AG10803 (cell line): ENCODE measurements at places on chromosomes 16 and 17.

GRCh38 chr16:49409121-49409520, 35.5 kb downstream of the C16orf78 start:
- no peak for DNase-seq

DNA sequence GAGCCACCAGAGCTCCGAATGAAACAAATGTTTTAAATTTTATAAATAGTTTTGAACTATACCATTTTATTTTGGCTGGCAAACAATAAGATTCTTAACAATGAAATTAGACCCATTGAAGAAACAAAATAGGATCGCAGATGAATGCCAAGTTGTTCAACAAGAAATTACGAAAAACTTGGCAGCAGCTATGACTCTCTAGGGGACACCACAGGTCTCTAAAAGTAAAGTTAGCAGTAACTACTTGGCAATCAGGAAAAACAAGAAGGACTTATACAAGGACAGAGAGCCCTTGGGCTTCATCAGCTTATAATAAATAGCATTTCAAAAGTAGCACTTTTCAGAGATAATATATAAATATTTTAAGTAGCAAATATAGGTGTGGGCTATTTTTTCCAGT, 603.8 kb upstream of the PSMD7 start:
- no peak for DNase-seq

GRCh38 chr17:66386498-66387351, 84.3 kb downstream of the PRKCA start:
- no peak for DNase-seq

DNA sequence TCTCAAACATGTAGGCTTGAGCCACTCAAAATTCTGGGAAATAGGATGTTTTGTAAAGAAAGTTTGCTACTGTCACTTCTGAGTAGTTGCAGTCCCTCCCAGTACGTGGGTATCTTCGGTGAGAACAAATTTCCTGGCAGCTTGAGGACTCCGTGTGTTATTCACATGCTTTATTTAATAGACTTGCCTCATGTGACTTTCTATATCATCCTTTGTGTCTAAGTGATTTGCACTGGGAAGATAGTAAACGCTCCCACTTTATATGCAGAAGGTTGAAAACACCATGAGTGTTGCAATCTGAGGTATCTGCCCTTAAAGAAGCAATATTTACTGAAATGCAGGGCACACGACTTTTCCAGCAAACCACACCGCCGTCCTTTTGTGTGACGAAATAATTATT, 643.7 kb downstream of the MAF start:
- DNase-seq, result no peak

- no peak for DNase-seq
These were observed 269.8 kb upstream of the MYOCD start for GRCh38 chr17:12395733-12396354.

GRCh38 chr17:79985361-79985942, 50.2 kb downstream of the TBC1D16 start:
- no peak for DNase-seq

GRCh38 chr17:68424861-68425260, 32.4 kb downstream of the WIPI1 start:
- DNase-seq, result no peak

DNA sequence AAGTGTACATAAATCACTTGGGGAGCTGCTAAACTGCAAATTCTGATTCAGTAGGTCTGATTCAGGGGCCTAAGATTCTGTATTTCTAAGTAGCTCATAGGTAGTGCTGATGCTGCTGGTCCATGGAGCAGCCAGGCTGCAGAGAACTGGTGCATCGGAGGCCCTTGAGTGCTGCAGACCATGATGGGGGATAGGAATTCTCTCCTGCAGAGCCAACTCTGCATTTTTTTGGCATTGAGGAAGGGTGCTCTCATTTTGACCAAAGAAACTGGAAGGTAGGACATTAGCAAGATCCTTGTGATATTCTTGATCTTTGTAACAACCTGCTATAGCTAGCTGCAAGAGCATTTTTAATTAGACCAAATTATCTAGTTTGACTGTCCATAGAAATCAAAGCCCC, 4.7 kb downstream of the HOXB2 start:
- DNase-seq, result no peak

- DNase-seq, result peak; percentile 25
These were observed 34.6 kb downstream of the AKAP10 start for GRCh38 chr17:19943026-19943425.

DNA sequence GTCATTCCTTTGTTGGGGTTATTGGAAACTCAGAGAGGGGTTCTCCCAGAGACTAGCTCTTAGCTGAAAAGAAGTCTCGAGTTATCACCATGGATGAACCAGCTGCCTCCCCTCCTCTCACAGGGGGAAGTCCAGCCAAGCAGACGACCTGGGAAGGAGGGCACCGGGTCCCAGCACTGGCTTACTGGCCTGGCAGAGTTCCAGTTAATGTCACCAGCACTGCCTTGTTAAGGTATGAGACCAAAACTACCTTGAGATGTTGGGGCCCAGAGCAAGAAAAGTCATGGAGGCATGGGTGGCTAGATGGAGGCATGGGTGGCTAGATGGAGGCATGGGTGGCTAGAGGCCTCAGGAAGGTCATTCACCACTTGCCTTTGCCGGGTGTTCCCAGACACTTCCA, 72.4 kb downstream of the WIPI1 start:
- DNase-seq, result no peak

GRCh38 chr17:37098910-37099664, 150.3 kb downstream of the AATF start:
- no peak for DNase-seq

DNA sequence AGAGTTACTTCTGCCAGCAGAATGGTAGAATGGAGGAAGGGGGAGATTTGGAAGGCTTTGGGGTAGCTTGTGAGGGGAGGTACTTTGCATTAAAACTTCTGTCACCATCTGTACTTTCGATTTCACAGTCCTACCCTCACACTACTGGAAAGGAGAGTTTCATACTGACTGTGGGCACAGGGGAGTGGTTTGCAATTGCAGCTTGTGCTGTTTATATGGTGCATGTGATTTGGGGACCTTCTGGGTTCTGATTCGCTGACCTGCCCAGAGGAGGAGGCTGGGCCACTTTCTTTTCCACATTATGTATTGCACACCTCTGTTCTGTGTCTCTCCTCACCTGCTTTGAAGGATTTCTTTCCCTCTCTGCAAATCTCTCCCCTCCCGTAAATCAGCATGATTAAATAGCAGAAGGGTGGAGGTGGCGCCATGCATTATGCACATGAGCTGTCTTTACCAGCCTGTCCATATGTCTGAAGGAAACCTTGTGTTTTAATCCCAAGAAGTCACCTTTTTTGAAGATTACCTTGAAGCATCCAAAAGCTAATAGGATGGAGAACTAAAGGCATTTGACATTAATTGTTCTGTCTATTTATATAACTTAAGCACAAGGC, 90.9 kb downstream of the RBFOX1 start:
- no peak for DNase-seq

DNA sequence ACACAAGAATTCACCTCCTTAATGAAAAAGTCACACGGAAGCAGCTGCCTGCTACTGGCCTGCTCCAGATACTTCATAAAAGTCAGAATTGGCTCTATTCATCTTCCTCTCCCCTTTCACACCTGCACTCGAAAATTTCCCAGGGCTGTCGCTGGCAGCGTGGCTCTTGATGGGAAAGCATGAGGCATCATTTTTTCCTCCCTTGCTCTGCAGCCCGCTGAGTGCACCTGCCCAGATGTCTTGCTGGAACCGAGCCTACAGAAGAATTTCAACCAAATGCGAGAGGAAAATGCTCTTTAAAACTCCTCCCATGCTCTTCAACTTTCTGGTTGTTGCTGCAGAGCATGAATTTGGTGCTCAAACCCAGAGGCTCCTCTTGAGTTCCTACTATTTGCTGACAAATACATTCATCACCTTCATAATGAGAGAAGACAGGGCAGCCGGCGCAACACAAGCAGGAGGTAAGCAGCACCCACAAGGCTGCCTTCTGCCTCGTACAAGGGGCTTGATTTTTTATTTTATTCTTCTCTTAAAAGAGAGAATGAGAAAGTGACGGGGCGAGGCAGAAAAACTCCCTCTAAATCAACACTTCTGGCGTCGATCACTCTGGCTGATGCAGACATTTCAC, 146.8 kb downstream of the ZFHX3 start:
- no peak for DNase-seq

- peak; percentile 80 for DNase-seq
These were observed 2.3 kb upstream of the SOX9 start for GRCh38 chr17:72118335-72119076.

- DNase-seq, result peak; percentile 35
These were observed 83.6 kb downstream of the RGS9 start for GRCh38 chr17:65220732-65221131.

GRCh38 chr16:2675714-2676113, 6.6 kb upstream of the KCTD5 start:
- DNase-seq, result no peak

DNA sequence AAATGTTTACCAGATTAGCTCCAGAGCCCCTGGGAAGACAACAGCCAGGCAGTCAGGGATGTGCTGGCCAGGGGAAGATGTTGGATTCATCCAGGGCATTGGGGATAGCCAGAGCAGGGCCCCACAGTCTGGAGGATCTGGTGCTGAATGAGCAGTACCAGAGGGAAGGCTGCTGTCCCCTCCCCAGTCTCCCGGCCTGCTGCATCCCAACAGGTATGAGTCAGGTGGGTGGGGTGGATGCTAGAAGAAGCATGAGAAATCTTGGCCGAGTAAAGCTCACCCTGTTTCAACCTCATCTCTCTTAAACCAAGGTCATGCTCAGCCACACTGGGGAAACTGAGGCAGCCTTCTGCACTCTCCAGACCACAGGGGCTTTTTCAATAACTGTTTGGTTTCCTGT, 71.9 kb upstream of the SEC14L1 start:
- DNase-seq, result no peak

- no peak for DNase-seq
These were observed 46.3 kb upstream of the DHX40 start for GRCh38 chr17:59519132-59519531.

- DNase-seq, result no peak
These were observed 87.2 kb upstream of the NOG start for GRCh38 chr17:56506349-56506748.

GRCh38 chr17:39678340-39679116, 9.3 kb downstream of the PGAP3 start:
- no peak for DNase-seq

- DNase-seq, result no peak
These were observed 23.8 kb downstream of the TMEM92 start for GRCh38 chr17:50298018-50298417.

DNA sequence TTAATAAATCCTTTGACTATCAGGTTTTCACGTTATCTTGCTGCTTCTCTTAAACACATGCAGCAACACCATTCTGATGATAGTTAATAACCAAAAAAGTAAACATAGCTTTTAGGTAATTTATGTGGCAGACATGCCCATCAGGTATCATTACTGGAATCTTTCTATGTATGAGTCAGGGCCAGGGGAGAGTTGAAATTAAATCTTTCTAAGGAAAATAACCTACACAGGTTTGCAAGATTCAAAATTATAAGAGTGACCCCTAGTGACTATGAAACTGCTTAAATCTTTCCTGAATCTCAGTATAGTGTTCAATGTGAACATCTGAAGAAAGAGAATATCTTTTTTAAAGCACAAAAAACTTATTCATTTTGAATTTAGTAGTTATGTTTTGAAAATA, 666.6 kb downstream of the CDH11 start:
- DNase-seq, result peak; percentile 42

- DNase-seq, result peak; percentile 62
These were observed at the start of gene LDHD for GRCh38 chr16:75116081-75116910. Gene LDHD (minus strand): TSS chr16:75116780. CDS start chr16:75116720, 60 bp downstream.

DNA sequence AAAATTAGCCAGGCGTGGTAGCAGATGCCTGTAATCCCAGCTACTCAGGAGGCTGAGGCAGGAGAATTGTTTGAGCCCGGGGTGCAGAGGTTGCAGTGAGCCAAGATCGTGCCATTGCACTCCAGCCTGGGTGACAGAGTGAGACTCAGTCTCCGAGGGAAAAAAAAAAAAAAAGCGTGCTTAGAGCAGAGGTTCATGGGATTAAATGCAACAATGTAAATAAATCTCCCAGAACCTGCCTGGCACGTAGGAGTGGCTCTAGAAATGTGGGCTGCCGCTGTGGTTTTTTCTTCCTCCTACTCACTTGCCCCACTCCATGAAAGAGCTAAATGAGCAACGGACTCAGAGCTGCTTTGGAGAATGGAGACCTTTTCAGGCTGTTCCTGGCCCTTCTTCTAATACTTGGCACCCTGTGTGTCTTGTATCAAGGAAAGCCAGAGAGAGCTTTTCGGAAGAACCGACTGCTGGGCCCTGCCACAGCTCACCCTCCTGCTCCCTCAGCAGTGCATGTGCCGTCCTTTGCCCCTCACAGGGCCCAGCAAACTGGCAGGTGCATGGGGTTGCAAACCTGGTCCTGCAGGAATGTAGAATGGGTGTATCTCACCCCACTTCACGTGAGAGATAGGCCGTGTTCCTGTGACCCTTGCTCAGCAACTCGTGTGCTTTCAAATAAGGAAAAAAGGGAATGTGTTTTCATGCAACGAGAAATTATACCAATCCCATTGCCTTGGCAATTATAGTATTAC, 52.0 kb downstream of the LDHD start:
- DNase-seq, result no peak

DNA sequence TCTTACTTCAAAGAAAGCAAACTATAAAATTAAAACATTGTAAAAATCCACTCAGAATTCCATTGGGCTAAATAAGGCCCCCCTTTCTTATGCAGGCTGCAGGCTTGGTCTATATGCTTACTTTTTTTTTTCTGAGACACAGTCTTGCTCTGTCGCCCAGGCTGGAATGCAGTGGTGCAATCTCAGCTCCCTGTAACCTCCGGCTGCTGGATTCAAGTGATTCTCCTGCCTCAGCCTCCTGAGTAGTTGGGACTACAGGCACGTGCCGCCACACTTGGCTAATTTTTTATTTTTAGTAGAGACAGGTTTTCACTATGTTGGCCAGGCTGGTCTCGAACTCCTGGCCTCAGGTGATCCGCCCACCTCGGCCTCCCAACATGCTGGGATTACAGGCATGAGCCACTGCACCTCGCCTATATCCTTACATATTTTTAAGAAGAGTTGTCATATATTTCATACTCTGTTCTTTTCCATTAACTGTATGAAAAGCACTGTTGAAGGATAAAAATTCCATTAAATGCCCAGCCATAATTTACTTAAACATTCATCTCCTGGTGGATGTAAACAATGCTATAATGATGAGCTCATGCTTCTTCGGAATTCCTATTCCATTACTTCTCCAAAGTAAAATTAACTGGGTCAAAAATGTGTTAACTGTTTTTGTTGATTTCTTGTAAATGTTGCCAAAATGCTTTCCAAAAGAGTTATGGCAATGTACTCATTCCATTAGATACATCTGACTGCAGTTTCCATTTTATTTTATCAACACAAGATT, 17.8 kb downstream of the SNN start:
- DNase-seq, result peak; percentile 28

GRCh38 chr17:78853926-78854394, 13.3 kb upstream of the USP36 start:
- DNase-seq, result no peak

GRCh38 chr17:69269131-69269998, 40.7 kb upstream of the ABCA10 start:
- DNase-seq, result peak; percentile 72
